ENCODE measurements at places on chromosomes 7 and 10.

DNA sequence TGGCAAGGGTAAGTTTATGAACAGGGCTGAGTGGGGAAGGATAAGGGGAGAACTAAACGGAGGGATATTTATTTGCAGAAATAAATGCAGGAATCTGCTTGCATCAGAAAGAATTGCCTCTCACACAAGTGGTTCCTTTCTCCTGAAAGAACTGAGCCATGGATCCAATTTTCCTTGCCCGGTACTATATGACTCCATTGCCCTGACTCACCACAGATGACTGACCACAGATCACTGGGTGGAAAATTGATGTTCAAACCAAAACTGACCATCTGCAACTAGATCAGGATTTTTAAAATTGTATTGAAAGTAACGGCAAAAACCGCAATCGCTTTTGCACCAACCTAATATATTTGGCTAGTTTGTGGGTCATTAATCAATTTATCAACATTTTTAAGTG, 6.2 kb upstream of the MACC1 start:
- DNase-seq: no peak

DNA sequence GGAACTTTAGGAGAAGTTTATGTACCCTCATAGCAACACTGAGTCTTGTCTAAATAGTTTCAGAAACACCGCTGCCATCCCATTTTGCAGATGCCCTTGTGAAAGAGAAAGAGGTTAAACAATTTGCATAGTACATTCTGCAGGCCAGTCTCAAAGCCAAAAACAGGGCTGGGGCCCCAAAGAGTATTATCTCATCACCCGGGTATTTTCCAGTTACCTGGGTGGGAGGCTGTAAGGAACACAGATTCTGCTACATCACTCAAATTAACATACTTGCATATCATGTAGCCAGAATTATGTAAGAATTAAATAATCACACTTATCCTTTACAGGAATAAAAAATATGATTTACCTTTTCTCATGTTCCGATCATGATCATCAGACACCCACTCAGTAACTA, 3.1 kb upstream of the FAM171A1 start:
- DNase-seq: no peak

GRCh38 chr7:130157700-130158099, 47.5 kb downstream of the TMEM209 start:
- no peak for DNase-seq

- DNase-seq: no peak
These were observed 43.0 kb upstream of the CYP2C18 start for GRCh38 chr10:94640562-94640961.

DNA sequence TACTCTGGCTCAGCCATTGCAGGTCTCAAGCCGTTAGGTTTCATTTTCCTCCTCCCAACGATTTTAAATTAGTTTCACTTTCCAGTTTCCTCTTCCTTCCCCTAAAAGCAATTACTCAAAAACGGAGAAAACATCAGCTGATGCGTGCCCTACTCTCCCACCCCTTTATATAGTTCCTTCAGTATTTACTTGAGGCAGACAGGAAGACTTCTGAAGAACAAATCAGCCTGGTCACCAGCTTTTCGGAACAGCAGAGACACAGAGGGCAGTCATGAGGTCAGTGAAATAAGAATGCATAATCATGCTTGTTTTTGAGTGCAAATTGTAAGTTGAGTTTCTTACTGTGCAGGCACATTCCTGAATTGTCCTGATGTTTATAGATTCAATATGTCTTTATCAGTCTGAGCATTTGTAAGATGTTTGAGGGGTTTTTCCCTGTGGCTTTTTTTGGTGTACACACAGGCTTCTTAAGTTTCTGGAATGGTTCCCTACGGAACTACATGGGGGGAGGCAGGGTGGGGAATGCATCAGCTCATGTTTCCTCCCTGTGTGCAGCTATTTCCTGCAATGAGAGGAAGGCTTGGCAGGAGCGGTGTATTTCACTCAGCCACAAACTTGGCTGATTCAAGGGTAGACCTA, at the start of gene IFIT3:
Gene IFIT3, plus strand, starts transcription at position 195 of the 639 bp plus-strand sequence. Its CDS starts 77 bp downstream, at position 272.
- no peak for DNase-seq

DNA sequence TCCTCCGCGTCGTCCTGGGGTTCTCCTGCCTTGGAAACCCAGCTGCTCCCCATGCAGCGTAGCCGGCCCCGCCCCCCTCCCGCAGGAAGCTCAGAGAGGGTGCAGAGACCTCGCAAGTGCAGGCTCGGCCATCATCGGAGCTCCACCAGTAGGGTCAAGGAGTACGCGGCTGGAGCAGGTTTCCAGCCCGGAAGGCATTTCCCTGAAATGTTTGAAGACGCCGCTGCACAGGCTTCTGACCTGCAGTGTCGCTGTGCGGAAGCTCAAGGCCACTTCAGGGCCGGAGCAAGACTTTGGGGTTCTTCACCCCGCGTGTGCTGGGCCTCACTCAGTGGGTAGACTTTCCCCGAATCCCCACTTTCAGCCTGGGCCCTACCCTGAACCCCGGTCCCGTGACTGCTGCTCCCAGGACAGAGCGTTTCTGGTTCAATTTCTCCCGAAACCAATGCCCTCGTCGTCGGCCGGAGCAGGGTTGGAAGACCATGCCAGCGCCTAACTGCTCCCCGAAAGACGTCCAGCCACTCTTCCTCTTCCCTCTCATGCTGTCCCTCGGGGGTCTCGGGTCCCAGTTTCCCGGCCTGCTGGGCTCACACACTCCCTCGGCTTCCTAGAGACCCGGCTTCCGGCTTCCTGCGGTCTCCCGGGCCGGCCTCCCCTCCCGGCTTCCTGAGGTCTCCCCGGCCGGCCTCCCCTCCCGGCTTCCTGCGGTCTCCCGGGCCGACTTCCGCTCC, 52.1 kb downstream of the INSIG1 start:
- DNase-seq: no peak

DNA sequence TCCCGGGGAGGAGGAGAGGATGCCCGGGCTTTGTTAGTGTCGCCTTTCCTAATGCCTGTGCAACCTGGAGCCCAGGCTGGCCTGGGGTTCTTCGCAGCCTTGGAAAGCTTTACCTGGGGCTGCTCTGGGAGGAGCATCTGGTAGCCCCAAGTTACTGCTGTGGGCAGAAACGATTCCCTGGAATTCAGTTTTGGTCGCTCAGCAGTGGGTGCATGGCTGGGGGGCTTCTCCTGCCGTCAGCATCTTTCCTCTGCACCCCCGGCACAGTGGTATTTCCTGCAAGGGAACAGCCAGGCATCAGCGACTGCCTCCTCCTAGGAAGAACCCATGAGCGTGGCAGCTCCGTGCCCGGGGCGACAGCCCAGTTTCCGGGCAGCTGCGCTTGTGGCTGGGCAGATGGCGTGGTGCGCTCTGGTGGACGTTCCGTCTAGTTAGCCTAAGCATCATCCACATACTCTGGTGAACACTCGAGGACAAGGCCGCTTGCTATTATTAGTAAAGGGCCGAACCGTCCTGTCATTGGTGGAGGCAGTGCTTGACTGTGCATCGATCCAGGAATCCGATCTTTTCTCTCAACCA, 107.0 kb upstream of the BTBD16 start:
- no peak for DNase-seq
